Activated naive CD4-positive, alpha-beta T cell treated with anti-CD3 and anti-CD28 coated beads for 36 hours (primary cell): ENCODE measurements at places on chromosomes 11 and 22. TPM values are rescaled to one million over a fixed set of nuclear protein-coding genes. Genes with fewer than 3 reads are reported as not detected.

The CATSPERZ gene
- not detected for total RNA-seq

The VPREB1 gene
- not detected for total RNA-seq

The ADAMTS8 gene
- not detected for total RNA-seq

The SLC17A6 gene
- not detected for total RNA-seq

The THAP7 gene
- total RNA-seq: 20.4 TPM

The LINC01488 gene
- total RNA-seq: not detected

The GPR137 gene
- total RNA-seq: 30.5 TPM

The TRIM22 gene
- 280 TPM for total RNA-seq

DNA sequence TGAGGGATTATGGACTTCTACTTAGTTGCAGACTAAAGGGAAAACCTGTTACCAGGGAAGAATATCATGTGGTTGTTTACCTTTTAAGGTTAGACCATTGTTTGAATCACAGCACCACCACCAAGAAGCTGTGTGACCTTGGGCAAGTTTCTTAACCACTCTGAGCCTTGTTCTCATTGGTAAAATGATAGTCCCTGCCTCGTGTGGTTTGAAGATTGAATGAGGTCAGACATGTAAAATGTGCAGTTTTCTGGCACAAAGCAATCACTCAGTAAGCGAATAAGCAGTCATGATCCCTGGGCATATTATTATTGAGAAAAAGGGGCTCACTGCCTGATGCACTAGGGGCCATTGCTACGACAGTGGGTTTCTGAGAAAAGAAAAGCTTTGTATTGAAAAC lies 28.3 kb downstream of the MOV10L1 start:
- no peak overlapping the region for H3K27ac ChIP-seq
- H3K27me3 ChIP-seq: peaks cover 4% of the 10 kb centered on the region
- H3K4me3 ChIP-seq: no peak overlapping the region

- no peak overlapping the region for H3K4me3 ChIP-seq
- no peaks in the 10 kb centered on the region for H3K36me3 ChIP-seq
- DNase-seq: no peak
- peaks cover 23% of the 10 kb centered on the region for H3K4me1 ChIP-seq
- H3K27ac ChIP-seq: no peak overlapping the region
Observed at GRCh38 chr22:29313576-29314466, 1.7 kb downstream of the RASL10A start.

- DNase-seq: no peak
- H3K36me3 ChIP-seq: no peaks in the 10 kb centered on the region
- H3K27ac ChIP-seq: no peak overlapping the region
- no peaks in the 10 kb centered on the region for H3K4me1 ChIP-seq
- peaks cover 7% of the 10 kb centered on the region for H3K27me3 ChIP-seq
Observed at GRCh38 chr11:115286614-115287013, 217.6 kb downstream of the CADM1 start.

DNA sequence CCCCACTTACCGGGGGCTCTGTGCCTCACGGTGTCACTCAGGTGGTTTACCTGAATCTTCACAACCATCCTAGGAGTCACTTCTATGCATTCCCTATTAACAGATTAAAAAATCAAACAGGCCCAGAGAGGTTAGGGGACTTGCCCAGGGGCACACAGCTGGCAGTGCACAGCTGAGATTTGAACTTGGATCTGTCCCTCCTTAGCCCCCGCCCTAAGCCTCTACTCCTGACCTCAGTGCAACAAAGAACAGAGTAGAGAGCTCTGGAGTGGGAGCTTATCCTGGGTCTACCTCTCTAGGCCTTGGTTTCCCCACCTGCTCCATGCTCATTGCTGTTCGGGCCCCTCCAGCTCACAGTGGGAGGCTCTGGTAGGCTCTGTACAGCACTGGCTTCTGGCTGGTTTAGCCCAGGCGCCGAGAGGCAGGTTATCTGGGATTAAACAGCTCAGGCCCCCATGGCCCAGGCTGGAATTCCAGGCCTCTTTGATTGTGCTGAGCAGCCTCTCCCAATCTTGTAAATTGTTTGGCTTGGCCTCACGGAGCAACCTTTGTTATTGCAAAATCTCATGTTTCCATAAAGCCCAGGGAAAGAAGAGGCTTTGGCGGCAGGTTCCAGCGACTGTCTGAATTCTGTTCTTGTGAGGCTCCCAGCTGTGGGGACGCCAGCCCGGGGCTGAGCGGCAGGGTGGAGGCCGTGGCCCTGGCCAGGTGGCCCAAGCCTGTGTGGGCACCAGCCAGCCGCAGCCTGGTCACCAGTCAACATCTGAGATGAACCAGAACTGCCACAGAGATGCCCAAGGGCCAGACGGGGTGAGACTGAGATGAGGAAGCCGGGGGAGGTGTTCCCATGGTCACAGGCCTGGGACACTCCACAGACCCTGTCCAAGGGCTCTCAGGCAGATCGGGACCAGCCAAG lies 28.9 kb upstream of the SHISAL1 start:
- no peak for DNase-seq
- no peak overlapping the region for H3K27ac ChIP-seq
- no peak overlapping the region for H3K4me3 ChIP-seq

DNA sequence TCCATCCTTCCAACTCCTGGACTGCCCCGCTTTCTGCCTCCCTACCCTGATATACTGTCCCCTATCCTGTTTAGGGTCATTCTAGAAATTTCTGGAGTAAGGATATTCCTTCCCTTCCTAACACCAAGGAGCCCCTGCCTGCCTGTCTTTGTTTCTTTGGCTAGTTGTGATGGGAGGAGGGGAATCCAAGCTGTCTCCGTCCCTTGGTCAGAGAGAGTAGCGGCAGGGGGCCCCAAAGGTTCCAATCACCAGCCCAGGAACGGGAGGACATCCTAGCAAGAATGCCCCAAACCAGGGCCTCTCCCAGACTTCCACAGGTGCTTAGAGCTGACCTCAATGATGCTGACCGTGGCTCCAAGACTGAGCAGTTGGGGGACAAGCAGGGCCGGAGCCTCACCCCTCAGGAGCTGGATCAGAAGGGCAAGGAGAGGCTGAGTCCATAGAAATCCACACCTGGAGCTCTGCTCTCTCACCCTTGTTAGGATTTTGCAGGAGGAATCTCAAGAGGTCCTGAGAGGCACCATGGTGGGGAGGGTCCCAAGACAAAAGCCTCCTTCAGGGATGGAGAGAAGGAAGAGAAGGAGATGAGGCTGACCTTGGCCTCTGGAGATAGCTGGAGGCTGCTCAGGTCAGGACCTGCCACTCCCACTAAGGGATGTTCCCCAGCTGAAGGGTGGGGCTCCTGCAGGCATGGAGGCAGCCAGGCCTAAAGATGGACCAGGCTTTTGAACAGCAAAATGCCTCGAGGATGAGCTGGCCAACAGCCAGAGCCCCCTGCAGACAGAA lies 13.6 kb downstream of the SLC22A12 start:
- no peak overlapping the region for H3K4me3 ChIP-seq
- no peak overlapping the region for H3K27ac ChIP-seq
- H3K36me3 ChIP-seq: no peaks in the 10 kb centered on the region
- peaks cover 2% of the 10 kb centered on the region for H3K4me1 ChIP-seq

GRCh38 chr11:134864233-134864967 lies 452.4 kb upstream of the B3GAT1 start:
- no peak overlapping the region for H3K4me3 ChIP-seq
- DNase-seq: no peak
- no peaks in the 10 kb centered on the region for H3K36me3 ChIP-seq
- no peaks in the 10 kb centered on the region for H3K4me1 ChIP-seq
- no peak overlapping the region for H3K27ac ChIP-seq
- H3K27me3 ChIP-seq: peaks cover 12% of the 10 kb centered on the region

GRCh38 chr11:95922536-95923438 lies 1.1 kb downstream of the MTMR2 start:
- H3K4me3 ChIP-seq: peak overlapping the region; percentile 94
- H3K27ac ChIP-seq: peak overlapping the region; percentile 95
- no peak for DNase-seq
- H3K36me3 ChIP-seq: peaks cover 3% of the 10 kb centered on the region
- H3K4me1 ChIP-seq: peaks cover 28% of the 10 kb centered on the region

DNA sequence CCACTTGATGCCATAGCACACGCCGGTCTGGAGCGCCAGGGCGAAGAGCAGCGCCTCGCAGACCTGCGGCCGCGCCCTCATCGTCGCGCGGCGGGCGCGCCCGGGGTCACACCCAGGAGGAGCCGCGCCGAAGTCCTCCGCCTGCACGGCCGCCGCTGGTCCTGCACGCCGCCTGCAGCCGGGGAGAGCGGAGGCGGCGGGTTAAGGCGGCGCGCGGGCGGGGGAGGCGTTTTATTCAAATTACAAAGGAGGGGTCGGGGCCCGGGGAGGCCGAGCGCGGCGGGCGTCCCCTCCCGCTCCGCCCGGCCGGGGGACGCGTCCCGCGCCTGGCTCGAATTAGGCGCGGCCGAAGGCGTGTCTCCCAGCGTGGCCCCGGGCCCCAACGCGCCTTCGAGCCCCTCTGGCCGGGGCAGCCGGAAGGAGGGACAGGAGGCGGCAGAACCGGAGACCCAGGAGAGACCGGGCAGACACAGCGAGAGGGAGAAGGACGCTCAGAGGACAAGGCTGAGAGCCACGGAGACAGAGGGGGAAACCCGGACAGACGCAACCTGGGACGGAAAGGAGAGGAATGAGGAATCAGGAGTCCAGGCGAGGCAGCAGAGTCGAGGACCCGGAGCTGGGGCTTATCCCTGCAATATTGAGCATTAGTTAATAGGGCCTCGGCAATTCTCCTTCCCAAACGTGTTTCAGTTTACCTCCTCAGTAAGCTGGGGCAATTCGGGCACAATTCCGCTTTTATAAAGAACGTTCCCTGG lies at the start of gene WNT11:
WNT11 (minus strand) TSS at position 176 of the 755 bp plus-strand sequence; CDS start at position 81, 95 bp downstream.
- peaks cover 54% of the 10 kb centered on the region for H3K27me3 ChIP-seq
- H3K27ac ChIP-seq: no peak within 1 kb of the TSS
- H3K4me3 ChIP-seq: peak within 1 kb of the TSS; percentile 68
- no peaks in the 10 kb centered on the region for H3K36me3 ChIP-seq

- no peaks in the 10 kb centered on the region for H3K27me3 ChIP-seq
- H3K4me1 ChIP-seq: peaks cover 18% of the 10 kb centered on the region
- H3K36me3 ChIP-seq: no peaks in the 10 kb centered on the region
- DNase-seq: no peak
- no peak overlapping the region for H3K27ac ChIP-seq
Observed at GRCh38 chr22:39468487-39469325, 11.9 kb downstream of the MGAT3 start.

- H3K27ac ChIP-seq: no peak overlapping the region
- no peaks in the 10 kb centered on the region for H3K27me3 ChIP-seq
- no peak overlapping the region for H3K4me3 ChIP-seq
- no peaks in the 10 kb centered on the region for H3K36me3 ChIP-seq
- peak; percentile 58 for DNase-seq
Observed at GRCh38 chr22:39634530-39635405, 64.2 kb downstream of the CACNA1I start.

- H3K36me3 ChIP-seq: no peaks in the 10 kb centered on the region
- H3K27me3 ChIP-seq: peaks cover 7% of the 10 kb centered on the region
- no peak overlapping the region for H3K4me3 ChIP-seq
- peaks cover 11% of the 10 kb centered on the region for H3K4me1 ChIP-seq
Observed at GRCh38 chr11:69440876-69441275, 40.6 kb upstream of the LINC01488 start.

DNA sequence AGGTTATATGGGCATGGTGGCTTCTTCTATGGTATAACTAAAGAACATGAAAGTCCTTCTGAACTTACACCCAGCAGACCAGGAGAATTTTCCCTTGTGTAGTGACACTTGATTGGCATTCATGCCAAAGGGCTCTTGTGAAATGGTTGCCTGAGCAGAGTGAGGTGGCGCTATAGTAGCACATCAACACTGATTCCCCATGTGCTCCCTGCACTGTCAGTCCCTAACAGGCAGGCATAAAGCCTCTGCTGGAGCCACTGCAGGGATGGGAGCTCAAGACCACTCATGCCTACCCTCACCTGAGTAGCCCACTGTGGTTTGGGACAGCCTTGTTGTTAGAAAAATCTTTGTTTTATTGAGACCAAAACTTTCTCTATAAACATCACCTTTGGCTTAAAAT lies 92.6 kb upstream of the LIN7C start:
- H3K27me3 ChIP-seq: no peaks in the 10 kb centered on the region
- no peak overlapping the region for H3K27ac ChIP-seq
- peaks cover 12% of the 10 kb centered on the region for H3K36me3 ChIP-seq
- H3K4me1 ChIP-seq: no peaks in the 10 kb centered on the region
- no peak overlapping the region for H3K4me3 ChIP-seq

DNA sequence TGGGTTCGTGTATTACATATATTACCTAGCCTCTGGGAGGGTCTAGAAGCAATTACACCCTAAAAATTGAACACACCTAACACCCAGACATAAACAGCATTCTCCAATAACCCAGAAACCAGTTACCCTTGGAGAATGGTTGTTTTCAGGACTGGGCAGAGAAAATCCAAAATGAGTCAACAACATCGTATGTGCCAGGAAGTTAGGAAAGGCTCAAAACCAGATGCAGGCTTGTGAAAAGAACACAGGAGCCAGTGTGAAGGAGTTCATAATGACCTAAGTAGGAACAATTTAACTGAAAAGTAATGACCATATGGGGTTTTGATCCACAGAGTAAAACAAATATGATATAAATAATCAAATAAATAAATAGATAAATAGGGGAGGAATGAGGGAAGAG lies 5.1 kb upstream of the CLPB start:
- no peak for DNase-seq
- no peaks in the 10 kb centered on the region for H3K36me3 ChIP-seq
- no peak overlapping the region for H3K4me3 ChIP-seq
- H3K27me3 ChIP-seq: no peaks in the 10 kb centered on the region

DNA sequence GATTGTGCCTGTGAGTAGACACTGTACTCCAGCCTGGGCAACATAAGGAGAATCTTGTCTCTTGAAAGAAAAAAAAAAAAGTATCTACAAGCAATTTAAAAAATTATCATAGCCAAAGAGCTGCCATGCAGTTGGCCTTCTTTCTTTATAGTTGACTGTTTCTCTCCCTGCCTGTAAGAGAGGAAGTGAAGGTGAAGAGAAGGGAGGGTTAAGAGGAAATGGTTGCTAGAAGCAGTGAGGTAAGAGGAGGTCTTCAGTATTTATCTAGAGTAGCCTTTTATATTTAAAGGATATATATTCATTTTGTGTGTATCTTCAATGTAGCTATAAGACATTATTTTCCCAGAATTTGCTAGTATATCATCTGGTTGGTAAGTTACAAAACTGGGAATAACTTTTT lies 217.9 kb downstream of the TMEM135 start:
- peaks cover 3% of the 10 kb centered on the region for H3K36me3 ChIP-seq
- no peak for DNase-seq
- H3K27ac ChIP-seq: no peak overlapping the region
- no peaks in the 10 kb centered on the region for H3K27me3 ChIP-seq

DNA sequence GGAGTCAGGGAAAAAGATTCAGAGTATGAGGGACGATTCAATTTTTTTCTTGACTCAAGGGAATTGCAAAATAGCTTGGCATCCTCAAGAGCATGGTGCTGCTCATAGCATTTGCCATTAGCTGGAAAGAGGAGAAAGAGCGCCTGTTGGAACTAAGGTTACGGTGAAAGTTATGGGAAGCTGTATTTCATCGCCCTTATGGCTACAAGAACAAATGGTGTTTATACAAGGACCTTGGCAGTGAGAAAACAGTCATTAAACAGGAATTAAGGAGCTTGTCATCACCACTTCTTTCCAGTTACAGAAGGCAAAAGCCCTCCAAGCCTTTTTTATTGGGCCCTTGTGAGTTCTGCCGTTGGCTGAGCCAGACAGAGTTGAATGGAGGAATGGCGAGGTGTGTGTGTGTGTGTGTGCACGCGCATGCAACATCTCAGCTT lies 74.2 kb downstream of the ALX4 start:
- H3K4me3 ChIP-seq: no peak overlapping the region
- no peaks in the 10 kb centered on the region for H3K4me1 ChIP-seq
- DNase-seq: no peak

- no peak overlapping the region for H3K4me3 ChIP-seq
- H3K27me3 ChIP-seq: no peaks in the 10 kb centered on the region
Observed at GRCh38 chr11:78654866-78655265, 80.2 kb upstream of the NARS2 start.

GRCh38 chr11:102846292-102846691 lies 2.9 kb upstream of the MMP3 start:
- H3K4me1 ChIP-seq: no peaks in the 10 kb centered on the region
- H3K4me3 ChIP-seq: no peak overlapping the region
- H3K27me3 ChIP-seq: peaks cover 4% of the 10 kb centered on the region
- no peaks in the 10 kb centered on the region for H3K36me3 ChIP-seq
